ENCODE measurements at places on chromosomes 2 and 18.

- no peak for DNase-seq
These were observed 33.4 kb upstream of the HPCAL1 start for GRCh38 chr2:10269291-10269690.

GRCh38 chr2:178386986-178387597, 63.9 kb downstream of the PRKRA start:
- no peak for DNase-seq

GRCh38 chr18:76051396-76052226, 443.4 kb downstream of the ZNF516 start:
- no peak for DNase-seq

GRCh38 chr2:77479395-77479794, 42.8 kb downstream of the LRRTM4 start:
- DNase-seq: no peak

- DNase-seq: no peak
These were observed 303.2 kb upstream of the MC4R start for GRCh38 chr18:60675801-60676200.

DNA sequence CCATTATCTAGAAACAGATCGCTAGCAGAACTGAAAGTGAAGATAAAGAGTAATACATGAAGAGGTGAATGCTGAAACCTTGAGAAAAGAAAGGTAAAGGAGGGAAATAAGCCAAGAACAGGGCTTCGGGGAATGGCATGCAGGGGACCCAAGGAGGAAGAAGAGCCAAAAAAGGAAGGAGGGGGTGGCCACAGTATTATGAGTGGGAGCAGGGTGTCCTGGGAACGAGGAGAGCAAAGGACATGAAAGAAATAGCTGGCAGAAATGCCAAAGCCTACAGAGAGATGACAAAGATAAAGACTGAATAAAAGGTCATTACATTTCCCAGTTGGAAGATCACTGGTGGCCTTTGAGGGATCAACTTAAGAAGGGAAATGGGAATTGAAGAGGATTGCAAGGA, 82.9 kb downstream of the ACTR3 start:
- no peak for DNase-seq

DNA sequence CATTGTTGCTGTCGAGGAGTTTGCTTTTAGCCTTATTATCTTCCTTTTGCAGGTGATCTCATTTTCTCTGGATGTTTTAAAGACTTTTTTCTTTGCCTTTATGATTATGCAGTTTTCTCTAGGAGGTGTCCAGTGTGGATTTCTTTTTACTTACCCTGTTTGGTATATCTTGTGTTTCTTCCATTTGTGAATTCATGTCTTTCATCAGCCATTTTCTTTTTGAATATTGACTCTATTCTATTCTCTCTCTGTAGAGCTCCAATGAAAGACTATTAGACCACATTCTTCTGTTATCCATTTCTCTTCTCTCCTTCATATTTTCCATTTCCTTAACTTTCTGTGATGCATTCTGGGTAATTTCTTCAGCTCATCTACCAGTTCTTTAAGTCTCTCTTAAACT, 34.4 kb downstream of the CDK15 start:
- DNase-seq: no peak

DNA sequence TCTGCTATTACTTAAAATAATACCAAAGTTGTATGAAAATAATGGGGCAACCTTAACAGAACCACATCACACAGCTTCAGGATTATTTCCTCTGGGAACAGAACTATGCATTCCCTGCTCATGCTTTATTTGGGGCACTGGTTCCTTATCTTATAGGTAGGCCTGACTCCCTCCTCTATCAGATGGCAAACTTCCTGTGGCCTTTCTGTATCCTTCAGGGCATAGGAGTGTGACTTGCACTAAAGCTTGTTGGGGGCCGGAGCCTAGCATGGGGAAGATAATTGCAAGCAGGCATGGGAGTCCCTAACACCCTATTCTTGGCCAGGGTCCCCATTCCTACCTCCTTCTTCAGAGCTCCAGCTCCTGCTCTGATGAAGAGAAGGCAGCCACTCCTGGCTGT, 167.2 kb upstream of the SERTAD2 start:
- DNase-seq: no peak

GRCh38 chr2:241068136-241068941, 33.7 kb downstream of the MTERF4 start:
- no peak for DNase-seq

DNA sequence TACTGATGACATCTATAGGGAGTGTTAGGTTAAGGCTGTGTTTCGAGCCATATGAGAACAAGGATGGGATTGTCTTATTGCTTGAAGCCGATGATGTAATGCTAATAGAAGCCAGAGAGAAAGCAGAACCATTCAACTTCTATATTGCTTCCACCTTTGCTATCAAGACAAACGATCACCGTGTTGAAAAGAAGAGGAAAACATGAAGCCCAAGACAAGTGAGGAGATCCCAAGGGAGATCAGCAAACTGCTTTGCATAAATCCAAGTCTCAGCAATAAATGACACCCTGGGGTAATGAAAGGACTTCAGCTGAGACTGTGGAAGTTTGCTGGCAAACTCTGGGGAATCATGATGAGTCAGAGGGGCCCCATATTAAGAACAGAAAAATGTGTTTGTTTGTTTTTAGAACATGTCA, 206.2 kb downstream of the NCKAP5 start:
- no peak for DNase-seq

DNA sequence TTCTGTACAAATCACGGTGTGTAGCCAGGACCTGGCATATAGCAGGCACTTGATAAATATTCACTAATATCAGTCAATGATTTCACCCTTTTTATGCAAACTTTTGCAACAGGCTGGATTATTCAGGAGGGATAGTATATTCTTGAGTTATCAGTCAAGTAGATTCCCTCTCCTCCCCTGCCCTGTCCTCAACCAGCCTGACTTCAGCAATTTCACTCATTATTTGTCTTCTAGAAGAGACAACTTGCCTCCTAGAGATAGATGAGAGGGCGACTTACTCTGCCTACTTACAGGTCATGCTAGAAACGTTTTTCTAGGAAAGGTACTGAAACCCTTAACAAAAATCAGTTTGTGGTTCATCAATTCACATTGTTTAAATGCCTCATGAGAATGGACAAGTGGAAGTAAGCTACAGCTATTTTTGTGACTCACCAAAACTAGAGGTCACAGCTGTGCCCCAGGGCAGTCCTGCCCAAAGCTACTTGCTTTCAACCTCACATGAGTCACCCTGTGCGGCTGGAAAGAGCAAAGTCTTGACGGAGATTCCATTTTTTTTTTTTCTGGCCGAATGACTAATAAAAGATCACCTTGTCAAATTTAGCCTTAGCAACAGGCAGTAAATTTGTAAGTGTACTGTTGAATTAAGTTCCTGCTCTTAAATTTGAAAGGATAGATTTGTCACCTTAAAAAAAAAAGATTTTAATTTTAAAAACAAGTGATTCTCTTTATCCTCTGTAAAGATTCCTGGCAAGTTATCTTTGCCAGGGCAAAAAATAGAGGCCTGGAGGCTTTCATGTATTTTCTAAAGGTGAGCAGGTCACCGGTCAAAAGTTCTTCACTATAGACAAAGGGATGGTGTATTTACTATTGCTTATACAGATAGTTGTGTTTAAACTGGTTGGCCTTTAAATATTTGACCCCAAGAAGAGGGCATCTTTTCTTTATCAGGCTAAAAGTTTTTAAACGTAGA, 109.0 kb upstream of the SLC35G4 start:
- DNase-seq: no peak

GRCh38 chr2:218291318-218292047, 820 bp downstream of the TMBIM1 start:
- no peak for DNase-seq

DNA sequence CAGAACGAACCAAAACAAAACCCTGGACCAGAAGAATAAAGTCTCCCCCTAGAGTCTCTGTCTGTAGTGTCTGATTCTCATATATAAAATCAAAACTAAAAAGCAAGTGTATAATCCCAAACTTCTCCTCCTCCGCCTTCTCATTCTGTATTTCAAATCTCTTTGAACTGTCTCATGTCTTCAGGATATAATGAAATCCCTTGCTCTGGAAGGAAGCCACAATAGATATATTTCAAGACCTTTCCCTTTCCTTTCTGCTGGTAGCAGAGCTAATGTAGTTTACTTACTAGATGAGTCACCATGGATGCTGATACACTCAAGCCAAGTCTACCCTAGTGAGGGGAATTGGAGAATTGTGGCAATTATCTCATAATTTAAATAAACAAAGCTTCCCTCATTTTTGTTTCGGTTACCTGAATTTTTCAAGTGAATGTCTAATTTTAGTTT, 33.5 kb upstream of the CCDC93 start:
- no peak for DNase-seq

DNA sequence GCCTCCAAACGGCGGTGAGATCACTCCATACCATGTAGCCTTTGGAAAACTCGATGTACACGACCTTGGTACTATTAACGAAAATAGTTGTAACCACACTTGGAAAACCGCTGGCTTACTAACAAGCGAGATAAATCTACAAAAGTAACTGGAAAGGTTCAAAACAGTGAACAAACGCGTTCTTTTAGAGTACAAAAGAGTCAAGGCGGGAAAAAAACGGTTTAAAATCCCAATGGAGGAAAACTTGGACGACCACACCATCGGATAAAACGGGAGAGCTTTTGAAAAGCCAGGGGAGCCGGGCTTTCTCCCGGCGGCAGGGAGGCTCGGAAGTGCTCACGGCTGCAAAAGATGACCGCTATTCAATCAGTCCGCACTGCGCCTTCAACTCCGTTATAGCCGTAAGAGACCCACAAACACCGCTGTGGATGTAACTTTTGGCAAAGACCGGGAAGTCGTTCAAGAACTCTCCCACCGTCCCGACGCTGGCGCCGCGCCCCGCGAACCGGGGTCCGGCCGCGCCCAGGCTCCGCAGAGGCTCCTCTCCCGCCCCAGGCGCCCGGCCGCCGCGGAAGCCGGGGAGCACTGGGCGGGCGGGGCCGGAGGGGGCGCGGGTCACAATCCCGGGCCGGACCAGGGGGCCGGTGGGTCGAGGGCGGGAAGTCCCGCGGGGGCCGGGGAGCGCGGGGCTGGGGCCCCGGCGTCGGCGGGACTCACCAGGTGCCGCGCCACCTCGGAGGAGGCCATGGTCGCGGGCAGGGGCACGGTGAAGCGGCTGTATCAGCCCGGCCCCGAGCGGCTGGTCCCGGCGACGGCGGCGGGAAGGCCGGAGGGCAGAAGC, 465 bp downstream of the SEPTIN10 start:
- DNase-seq: no peak

DNA sequence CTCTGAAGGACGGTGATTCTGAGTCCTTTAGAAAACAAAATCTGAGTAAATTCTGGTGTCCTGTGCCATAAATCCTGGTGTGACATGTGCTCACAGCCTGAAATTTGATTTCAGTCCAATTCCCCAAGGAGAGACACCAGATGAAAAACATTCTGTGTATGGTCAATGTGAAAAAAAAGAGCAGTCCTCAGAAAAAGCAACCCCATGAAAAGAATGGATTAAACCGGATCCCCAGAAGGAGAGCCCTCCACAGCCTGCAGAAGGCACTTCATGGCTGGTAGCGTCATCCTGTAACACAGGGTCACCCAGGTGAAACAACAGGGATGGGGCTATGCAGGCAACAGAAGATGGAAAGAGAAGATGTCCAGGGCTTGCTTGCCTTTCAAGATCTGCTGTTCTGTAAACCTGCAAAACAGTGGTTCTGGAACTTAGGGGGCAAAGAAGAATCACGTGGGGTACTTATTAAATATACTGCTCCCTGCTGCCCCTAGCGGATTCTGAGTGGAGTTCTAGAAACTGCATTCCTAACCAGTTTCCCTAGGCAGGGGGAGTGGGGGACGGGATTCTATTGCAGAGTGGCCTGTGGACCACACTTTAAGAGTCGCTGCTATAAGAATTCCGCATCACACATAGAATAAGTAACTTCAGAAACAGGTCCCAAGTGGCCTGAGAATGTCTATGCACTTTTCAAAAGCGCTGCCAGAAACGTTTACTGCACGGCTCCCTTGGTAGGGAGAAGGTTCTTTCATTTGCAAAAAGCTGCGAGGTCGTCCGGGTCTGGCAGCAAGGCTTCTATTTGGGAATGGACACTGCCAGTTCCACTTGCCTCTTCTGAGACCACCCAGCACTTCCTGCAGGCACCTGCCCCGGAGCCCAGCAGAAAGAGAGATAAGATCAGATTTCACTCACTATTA, 118.9 kb upstream of the ARL5A start:
- no peak for DNase-seq

DNA sequence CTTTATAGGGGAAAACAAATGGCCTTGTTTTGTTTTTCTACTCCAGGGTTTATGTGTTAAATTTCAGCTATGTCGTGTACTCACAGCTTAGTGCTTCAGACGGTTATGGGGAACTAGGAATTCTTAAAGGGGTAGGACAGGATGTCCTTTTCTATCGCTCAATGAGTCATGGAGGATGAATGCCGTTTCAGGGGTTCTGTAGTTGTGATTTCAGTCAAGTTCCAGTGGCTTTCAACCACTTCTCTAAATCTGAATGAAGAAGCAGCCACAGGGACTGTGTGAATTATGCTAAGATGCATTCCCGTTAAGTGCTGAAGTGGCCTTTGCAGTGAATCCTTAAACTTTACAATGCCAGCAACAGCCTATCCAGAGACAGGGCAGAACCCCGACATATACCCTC, 1231.7 kb upstream of the ZEB2 start:
- no peak for DNase-seq

DNA sequence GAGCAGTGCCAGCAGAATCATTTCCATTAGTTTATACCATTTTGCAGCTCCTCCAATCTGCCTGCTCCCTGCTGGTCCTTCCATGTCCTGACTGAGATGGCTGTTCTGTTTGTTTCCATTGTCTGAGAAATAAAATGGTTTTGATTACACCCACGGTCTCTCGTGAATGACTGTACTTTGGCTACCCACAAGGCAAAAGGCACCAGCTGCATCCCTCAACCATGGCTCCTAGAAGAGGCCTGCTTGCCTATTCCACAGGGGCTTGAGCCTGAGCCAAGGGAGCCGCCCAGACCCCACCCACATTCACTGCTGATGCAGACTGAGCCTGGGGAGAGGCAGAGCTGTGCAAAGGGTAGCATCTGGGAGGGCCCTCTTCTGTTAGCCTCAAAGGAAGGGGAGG, 31.2 kb downstream of the MARCHF4 start:
- DNase-seq: peak; percentile 12

DNA sequence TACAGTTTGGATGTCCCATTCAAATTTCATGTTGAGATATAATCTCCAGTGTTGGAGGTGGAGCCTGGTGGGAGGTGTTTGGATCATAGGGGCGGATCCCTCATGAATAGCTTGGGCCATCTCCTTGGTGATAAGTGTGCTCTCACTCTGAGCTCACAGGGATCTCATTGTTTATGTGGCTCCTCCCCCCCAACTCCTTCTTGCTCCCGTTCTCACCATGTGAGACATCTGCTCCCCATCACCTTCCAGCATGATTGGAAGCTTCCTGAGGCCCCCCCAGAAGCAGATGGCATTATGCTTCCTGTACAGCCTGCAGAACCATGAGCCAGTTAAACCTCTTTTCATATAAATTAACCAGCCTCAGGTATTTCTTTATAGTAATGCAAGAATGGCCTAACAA, 3.0 kb upstream of the INPP1 start:
- DNase-seq: no peak

GRCh38 chr2:38152035-38152434, 76.1 kb upstream of the CYP1B1 start:
- no peak for DNase-seq
